ENCODE measurements at places on chromosomes 5 and 9. TPM values are rescaled to one million over a fixed set of nuclear protein-coding genes. Genes with fewer than 3 reads are reported as not detected.

Gene ZNF622
- total RNA-seq = 44.6 TPM

Gene MTAP
- 18.9 TPM for total RNA-seq

Gene PHF24
- 0.08 TPM for total RNA-seq

Gene PHYHD1
- 20.3 TPM for total RNA-seq

Gene ARL14EPL
- not detected for total RNA-seq
